ENCODE measurements at places on chromosomes 16 and 17. TPM values are rescaled to one million over a fixed set of nuclear protein-coding genes. Genes with fewer than 3 reads are reported as not detected.
A peak's percentile ranks its signal among the peaks of the same experiment; 100 is the strongest.

GAST gene
- not detected for polyA plus RNA-seq

- no peak for DNase-seq
Measured at GRCh38 chr16:21989133-21989532, 11.8 kb downstream of the PDZD9 start.

DNA sequence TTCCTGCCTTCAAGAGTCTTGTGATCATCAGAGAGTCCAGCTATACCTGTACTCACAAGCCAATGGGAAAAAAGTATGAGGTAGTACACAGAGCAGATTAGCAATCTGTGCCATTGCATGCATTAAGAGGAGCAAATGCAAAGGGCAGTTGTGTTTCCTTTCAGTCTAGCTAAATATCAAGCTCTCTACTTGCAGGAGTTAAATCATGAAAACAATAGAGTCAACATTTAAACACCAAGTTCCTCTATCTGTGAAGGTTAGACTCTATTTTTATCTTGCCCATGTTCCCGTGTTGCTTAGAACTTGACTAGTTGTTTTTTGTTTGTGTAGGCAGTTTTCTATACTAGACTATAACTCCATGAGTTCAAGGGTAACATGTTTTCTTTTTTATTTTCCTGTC, 4.7 kb upstream of the FAM20A start:
- no peak for DNase-seq

CLEC18B gene
- 0.15 TPM for polyA plus RNA-seq

GRCh38 chr17:8445536-8445935, 9.9 kb downstream of the NDEL1 start:
- DNase-seq = no peak

DNA sequence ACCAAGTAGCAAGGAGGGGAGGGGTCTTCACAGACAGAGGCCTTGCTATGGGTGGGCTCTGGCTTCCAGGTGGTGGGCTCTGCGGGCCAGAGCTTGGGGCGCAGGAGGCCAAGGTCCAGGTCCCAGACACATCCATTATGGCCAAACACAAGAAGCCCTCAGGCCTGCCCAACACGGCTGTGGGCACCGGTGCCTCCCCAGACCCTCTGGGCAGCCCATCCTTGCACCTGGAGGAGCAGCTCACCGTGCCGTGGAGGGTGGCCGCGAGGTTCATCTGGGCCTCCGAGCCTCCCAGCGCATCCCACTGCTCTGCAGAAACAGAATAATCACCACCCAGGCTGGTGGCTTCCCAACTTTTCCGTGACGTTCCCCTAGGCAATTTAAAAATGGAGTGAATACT, 55.9 kb downstream of the TBC1D16 start:
- no peak for DNase-seq

FZD2 gene
- polyA plus RNA-seq = 23.2 TPM

DNA sequence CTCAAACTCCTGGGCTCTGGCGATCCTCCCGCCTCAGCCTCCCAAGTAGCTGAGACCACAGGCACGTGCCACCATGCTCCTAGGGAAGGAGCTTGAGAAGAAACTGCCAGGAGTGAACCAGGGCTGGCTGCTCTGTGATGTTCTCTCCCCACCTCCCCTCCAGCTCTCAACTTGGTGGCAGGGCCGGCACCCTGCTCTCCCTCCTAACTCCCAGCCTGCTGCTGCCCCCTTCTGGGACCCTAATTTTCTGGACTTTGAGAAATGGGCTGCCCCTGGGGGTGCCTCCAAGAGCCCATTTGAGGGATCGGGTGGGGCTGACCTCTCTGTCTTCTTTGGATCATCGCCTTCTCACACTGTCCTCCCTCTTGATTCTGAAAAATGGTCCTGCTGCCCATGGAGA, 14.9 kb upstream of the STAT3 start:
- no peak for DNase-seq

DNA sequence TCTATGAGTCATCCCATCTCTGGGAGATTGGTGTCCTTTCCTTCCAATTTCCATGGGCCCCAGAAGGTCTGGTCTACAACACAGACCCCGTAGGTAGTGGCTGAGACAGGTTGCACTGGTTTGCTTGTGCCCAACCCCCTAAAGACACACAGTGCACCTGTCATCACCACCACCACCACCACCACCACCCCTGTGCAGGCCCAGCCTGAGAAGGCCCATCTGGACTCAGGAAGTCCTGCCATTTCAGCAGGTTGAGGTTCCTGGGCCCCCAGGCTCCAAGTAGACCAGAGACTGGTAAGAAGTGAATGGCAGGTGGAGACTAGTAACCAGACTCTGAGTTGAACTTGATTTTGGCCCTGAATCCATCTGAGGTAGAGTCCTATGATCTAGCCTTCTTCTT, 25.9 kb upstream of the PHB1 start:
- DNase-seq = no peak

ATP2A3 gene
- polyA plus RNA-seq = 0.25 TPM

GRCh38 chr17:45013021-45013997, 38.1 kb downstream of the DCAKD start:
- DNase-seq = peak; percentile 52

GRCh38 chr17:12729086-12729485, 60.2 kb upstream of the ARHGAP44 start:
- DNase-seq = no peak

DNA sequence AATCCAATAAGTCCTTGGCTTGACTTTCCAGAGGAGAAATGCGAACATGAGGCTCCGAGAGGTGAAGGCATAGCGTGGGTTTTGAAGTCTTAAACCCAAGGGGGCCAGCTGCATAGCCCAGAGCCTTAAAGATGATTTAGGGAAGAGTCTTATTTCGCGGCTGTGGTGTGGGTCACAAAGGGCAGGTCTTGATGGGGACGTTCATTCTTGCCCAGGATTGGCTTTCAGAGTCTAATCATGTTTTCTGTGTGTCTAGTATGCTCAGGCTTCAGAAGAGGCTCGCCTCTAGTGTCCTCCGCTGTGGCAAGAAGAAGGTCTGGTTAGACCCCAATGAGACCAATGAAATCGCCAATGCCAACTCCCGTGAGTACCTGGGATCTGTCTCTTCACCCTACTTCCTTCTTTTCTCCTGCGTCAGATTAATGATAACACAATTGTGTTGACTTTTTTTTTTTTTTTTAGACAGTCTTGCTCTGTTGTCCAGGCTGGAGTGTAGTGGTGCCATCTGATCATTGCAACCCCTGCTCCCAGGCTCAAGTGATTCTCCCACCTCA, 951 bp downstream of the RPL19 start:
- DNase-seq = no peak

GRCh38 chr16:51761001-51761400, 609.9 kb upstream of the SALL1 start:
- DNase-seq = peak; percentile 11

KRT40 gene
- 0.03 TPM for polyA plus RNA-seq

DNA sequence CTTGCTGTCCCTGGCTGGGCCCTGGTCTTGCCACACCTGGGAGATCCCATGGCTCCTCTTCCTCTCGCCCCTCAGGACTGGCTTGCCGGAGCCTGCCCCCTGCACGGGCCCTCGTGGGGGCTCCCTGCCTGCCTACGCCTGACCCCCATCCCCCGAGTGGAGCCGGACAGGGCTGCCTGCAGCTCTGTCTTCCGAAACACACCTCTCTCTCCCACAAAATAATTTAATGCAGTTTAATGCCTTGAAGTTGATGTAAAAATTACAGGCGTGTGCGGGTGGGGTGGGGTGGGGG, 22.4 kb upstream of the SLC38A10 start:
- DNase-seq = no peak

- no peak for DNase-seq
Measured at GRCh38 chr17:48445248-48445620, 15.2 kb upstream of the SKAP1 start.

Measured in fibroblast of lung (primary cell).